Activated CD8-positive, alpha-beta memory T cell treated with anti-CD3 and anti-CD28 coated beads for 1 hour (primary cell): ENCODE measurements at places on chromosomes 1 and 21.

GRCh38 chr1:164614316-164614715 lies 55.3 kb downstream of the PBX1 start:
- no peak for DNase-seq

GRCh38 chr1:21610027-21610426 lies 59.1 kb downstream of the RAP1GAP start:
- no peak for DNase-seq

DNA sequence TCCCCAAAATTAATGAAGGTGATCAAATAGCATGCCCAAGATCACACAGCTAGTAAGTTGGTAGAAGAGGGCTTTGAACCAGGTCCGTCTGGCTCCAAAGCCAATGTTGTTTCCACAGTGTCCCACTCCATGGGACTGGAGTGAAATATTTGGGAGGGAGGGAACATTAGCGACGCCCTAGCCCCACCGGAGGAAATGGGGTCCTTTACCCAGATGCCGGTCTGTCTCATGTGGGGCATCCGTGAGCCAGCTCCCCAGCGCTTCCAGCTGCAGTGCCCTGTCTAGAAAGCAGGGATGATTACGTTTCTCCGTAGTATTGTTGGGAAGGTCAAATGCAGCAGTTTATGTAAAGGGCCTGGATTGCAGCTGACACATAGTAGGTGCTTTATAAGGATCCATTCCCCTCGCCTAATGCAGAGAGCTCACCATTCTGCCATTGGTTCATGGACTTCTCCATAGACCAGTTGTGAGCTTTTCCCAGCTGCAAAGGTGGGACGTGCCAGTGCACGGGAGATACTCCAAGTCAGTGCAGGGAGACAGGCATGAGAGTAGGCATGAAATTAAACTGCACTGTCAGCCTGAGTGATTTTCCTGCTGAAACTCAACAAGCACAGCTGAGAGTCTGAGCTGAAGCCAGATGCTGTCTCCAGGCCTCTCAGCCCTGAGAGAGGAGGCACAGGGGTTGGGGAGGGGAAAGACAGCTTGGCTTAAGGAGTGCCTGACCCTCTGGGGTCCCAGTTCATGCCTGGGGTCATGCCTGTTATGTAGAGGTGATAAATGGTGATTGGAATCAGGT lies 24.7 kb downstream of the QSOX1 start:
- no peak for DNase-seq

GRCh38 chr1:161827786-161828185 lies 61.7 kb downstream of the ATF6 start:
- DNase-seq = no peak

DNA sequence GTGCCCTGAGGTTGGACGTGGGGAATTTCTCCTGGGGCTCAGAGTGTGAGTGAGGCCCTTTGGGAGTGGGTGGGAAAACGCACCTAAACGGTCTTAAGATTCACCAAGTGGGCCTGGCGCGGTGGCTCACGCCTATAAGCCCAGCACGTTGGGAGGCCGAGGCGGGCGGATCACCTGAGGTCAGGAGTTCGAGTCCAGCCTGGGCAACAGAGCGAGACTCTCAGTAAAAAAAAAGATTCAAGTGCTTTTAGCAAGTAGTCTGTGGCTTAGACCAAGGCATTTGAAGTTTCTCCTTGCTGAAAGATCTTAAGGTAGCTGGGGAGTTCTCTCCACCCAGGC lies 1.4 kb downstream of the RPS8 start:
- no peak for DNase-seq

DNA sequence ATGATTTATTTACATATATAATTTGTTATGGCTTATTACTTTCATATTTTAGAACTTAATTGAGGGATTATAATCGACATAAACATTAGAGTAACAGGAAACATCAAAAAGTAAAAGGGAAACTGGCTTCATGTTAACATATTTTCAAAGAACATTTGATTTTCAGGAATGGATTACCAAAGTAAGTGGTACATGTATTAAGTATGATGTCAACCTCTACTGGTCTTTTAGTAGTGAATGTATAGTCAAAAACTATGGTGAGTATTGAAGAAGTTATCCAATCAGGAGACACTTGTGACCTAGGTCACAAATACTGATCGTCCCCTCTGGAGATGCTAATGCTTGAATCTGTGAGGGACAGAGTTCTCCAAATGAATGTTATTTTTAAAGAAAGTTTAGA lies 768.9 kb upstream of the ADGRL4 start:
- no peak for DNase-seq

DNA sequence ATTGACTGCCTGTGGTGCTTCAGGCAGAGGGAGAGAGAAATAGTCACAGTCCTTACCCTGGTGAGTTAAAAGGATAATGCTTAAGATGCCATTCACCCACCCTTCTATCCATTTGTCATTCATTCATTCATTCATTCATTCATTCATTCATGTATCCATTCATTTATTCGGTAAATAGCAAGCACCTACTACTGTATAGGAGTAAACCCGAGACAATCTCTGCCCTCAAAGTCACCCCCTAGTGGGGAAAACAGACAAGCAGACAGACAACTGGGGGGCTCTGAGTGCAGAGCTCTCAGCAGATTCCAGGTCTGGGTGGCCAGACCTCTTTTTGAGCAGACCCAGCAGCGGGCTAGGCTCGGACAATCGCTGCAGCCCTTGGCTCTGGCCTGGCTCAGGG lies 14.1 kb upstream of the ACTL8 start:
- DNase-seq = no peak

GRCh38 chr1:143720087-143721023 lies 251.4 kb downstream of the FAM72C start:
- DNase-seq = no peak

GRCh38 chr21:31945141-31945540 lies 72.3 kb downstream of the HUNK start:
- no peak for DNase-seq

GRCh38 chr1:7670334-7671145 lies 100.6 kb upstream of the VAMP3 start:
- DNase-seq = no peak

- no peak for DNase-seq
These were observed 68.5 kb upstream of the PDE4B start for GRCh38 chr1:65724151-65724550.
